ENCODE measurements at places on chromosomes 2 and 18. TPM values are rescaled to one million over a fixed set of nuclear protein-coding genes. Genes with fewer than 3 reads are reported as not detected.

GRCh38 chr2:240397924-240398645 is 37.4 kb upstream of the GPC1 start:
- H3K27me3 ChIP-seq = no peaks in the 10 kb centered on the region
- H3K4me1 ChIP-seq = peaks cover 3% of the 10 kb centered on the region
- no peak overlapping the region for H3K27ac ChIP-seq
- no peaks in the 10 kb centered on the region for H3K36me3 ChIP-seq

GRCh38 chr2:1862608-1863280 is 118.4 kb upstream of the PXDN start:
- no peak overlapping the region for H3K4me3 ChIP-seq
- no peak overlapping the region for H3K27ac ChIP-seq
- no peaks in the 10 kb centered on the region for H3K36me3 ChIP-seq
- no peaks in the 10 kb centered on the region for H3K27me3 ChIP-seq
- DNase-seq = no peak

SPP2 gene
- total RNA-seq = not detected

GRCh38 chr2:163692081-163692480 is 43.7 kb downstream of the FIGN start:
- no peaks in the 10 kb centered on the region for H3K27me3 ChIP-seq
- H3K4me3 ChIP-seq = no peak overlapping the region
- peaks cover 2% of the 10 kb centered on the region for H3K4me1 ChIP-seq
- no peak overlapping the region for H3K27ac ChIP-seq

GRCh38 chr2:212997526-212998020 is 153.8 kb downstream of the IKZF2 start:
- no peaks in the 10 kb centered on the region for H3K27me3 ChIP-seq
- H3K27ac ChIP-seq = no peak overlapping the region
- no peaks in the 10 kb centered on the region for H3K36me3 ChIP-seq
- H3K4me1 ChIP-seq = no peaks in the 10 kb centered on the region
- DNase-seq = no peak

GRCh38 chr2:203471323-203471722 is 63.8 kb downstream of the RAPH1 start:
- H3K27me3 ChIP-seq = no peaks in the 10 kb centered on the region
- no peak overlapping the region for H3K27ac ChIP-seq
- H3K36me3 ChIP-seq = no peaks in the 10 kb centered on the region

REG1A gene
- not detected for total RNA-seq

- H3K4me3 ChIP-seq = no peak overlapping the region
- no peaks in the 10 kb centered on the region for H3K36me3 ChIP-seq
- H3K4me1 ChIP-seq = peaks cover 12% of the 10 kb centered on the region
- H3K27ac ChIP-seq = no peak overlapping the region
Observed at GRCh38 chr2:150585221-150585971, 97.9 kb upstream of the RND3 start.

- no peaks in the 10 kb centered on the region for H3K36me3 ChIP-seq
- H3K4me1 ChIP-seq = peaks cover 5% of the 10 kb centered on the region
- no peaks in the 10 kb centered on the region for H3K27me3 ChIP-seq
- no peak overlapping the region for H3K4me3 ChIP-seq
- no peak overlapping the region for H3K27ac ChIP-seq
Observed at GRCh38 chr2:132941296-132942020, 271.5 kb upstream of the LYPD1 start.

AQP12A gene
- total RNA-seq = not detected
